ENCODE measurements at places on chromosomes 2 and 18.

DNA sequence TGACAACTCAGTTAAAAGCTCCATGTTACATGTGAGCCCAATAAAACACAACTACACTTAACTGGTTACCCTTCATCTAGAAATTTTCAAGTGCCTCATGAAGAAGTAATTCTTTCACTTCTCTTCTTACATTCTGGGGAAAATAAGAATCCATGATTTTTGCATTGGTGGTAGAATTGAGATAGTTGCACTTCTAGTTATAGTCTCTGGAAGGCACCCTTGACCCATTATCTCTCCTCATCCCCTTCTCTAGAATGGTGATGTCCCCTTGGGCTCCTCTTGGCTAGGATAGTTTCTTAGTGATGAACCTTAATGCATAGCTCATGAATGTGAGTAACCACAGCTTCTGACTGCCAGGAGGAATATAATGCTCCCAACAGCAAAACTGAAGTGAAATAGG, 3.6 kb downstream of the LGALSL start:
- no peak for DNase-seq

- DNase-seq = no peak
These were observed 79.7 kb downstream of the PSMG2 start for GRCh38 chr18:12782521-12782920.

DNA sequence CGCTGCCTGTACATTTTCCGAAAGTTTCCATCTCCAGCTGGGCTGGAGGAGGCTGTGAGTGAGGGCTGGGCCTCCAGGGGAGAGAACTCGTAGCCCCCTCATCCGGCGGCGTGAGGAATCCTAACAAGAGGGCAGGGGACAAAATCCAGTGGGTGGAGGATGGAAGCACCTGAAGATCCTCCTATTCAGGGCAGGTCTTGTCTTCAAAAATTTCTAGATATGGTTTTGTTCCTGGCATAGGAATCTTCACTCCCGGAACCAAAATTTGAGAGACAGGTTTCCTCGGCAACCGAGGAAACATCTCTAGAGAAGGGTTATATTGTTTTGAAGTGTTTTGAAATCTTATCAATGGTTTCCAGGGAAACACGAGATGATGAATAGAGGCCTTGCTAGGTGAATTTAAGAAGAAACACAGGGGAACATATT, 136.7 kb downstream of the SH3BP4 start:
- no peak for DNase-seq

DNA sequence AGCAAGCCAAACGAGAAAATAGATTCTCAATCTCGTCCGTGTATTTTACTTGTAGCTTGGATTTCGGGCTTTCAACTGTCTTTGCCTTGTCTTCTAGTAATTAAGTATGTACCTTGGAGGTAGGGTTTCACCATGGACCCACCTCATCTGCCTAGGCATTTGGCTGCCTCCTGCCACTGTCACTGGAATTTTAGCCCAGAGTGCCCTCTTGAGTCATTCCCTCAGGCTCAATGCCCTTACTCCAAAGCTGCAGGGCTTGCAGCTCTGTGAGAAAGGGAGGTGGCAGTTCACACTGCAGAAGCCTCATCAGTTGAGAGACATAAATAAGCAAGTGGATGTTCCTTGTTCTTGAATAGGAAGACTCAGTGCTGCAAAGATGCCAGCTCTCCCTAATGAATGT, 89.6 kb downstream of the VSNL1 start:
- no peak for DNase-seq

DNA sequence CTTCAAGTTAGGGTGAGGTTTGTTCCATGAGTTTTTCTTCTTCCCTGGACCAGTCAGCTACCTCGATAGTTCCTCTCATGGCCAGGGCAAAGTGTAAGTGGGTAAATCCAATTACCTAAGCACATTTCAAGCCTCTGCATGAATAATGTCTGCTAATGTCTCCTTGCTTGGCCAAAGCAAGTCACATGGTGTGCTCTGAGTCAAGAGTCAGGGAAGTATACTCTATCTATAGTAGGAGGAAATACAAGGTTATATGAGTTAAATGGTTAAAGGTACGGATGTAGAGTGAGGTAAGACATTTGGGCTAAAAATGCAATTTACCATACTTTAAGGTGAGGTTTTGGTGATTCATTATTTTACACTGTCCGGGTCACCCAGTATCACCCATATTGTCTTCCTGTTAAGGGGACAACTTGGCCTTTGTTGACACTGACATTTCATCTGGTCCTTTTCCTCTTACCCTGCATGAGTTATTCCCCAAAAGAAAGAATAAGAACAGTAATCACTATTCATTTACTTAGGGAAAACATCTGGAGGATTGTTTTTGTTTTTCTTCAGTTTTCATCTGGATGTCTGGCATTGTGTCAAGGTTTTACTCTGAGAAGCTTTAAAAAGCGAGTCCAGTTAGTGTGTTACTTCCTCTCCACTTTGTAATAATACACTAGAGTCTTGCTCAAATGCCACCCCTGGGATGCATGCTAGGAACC, 405.5 kb downstream of the RND3 start:
- DNase-seq = no peak

- no peak for DNase-seq
These were observed 263.2 kb downstream of the LTBP1 start for GRCh38 chr2:33209976-33210375.

- no peak for DNase-seq
These were observed 8.6 kb upstream of the TMEM37 start for GRCh38 chr2:119423108-119423444.

GRCh38 chr2:18154259-18154658, 275.8 kb downstream of the KCNS3 start:
- DNase-seq = no peak

GRCh38 chr2:66496670-66497420, 61.9 kb downstream of the MEIS1 start:
- DNase-seq = no peak

DNA sequence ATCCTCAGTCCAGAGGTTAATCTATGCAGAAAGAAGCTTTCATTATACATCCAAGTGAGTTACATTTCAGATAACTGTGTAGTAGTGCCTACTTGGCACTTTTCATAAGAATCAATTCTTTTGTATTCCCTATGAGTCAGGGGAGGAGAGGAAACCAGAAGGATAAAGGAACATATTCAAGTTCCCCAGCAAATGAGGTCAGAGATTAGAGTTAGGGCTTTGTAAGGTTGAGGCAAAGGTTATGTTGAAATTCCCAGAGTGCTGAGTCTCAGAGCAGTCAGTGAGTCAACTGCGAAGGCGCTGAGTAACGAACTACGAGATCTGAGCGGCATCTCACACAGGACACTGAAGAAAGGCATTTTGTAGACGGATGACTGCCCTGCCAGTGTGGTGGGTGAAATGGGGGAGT, 25.1 kb upstream of the ME2 start:
- DNase-seq = no peak

GRCh38 chr18:62576845-62577512, 54.2 kb downstream of the ZCCHC2 start:
- no peak for DNase-seq

GRCh38 chr2:68125821-68126220, 31.9 kb upstream of the PNO1 start:
- DNase-seq = no peak

DNA sequence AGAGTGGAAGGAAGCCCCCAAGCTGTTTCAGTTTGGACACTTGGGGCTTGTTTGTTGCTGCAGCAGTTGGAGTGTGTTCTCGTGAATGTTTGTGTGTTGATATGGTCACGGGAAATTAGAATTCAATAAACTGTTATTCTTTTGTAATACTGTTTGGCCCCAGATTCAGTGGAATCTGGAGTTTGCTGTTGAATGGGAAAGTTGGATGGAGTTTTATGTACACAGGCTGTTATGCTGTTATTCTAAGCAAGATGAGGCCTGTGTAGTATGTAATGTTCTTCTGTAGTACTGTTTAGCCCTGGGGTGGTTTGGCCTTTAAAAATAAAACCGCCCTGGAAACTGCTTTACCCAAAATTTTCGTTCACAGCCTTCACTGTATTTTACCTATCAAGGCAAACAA, 810.4 kb upstream of the HS6ST1 start:
- no peak for DNase-seq

DNA sequence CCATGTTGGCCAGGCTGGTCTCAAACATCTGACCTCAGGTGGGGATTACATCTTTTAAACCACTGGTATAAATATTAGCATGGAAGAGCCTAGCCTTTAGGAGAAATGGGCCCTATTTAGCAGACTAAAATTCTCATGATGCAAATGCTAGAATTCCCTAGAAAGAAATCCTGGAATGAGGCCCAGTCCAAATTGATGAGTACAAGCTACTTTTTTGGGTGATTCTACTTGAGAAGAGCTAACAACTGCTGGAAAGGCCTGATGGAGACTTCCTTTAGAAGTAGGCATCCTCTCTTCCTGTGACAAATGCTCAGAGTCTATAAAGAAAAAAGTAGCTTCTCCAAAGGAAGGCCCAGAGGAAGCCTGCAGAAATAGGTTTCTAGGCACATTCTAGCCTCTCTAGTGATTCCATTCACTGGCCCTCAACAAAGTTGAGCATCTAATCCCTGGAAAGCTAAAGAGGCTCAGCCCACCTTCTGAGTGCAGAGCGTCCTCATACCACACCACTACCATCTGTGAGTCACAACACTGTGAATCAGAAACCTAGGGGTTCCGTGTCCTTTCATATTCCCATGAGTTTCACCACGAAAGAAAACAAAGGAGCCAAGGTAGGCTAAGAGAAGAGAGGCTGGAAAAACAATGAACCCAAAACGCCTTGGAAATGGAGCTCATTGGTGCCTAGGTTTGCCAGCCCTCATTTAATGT, 183.1 kb downstream of the C1D start:
- DNase-seq = no peak

- no peak for DNase-seq
These were observed 7.6 kb upstream of the MEIS1 start for GRCh38 chr2:66427300-66427699.

DNA sequence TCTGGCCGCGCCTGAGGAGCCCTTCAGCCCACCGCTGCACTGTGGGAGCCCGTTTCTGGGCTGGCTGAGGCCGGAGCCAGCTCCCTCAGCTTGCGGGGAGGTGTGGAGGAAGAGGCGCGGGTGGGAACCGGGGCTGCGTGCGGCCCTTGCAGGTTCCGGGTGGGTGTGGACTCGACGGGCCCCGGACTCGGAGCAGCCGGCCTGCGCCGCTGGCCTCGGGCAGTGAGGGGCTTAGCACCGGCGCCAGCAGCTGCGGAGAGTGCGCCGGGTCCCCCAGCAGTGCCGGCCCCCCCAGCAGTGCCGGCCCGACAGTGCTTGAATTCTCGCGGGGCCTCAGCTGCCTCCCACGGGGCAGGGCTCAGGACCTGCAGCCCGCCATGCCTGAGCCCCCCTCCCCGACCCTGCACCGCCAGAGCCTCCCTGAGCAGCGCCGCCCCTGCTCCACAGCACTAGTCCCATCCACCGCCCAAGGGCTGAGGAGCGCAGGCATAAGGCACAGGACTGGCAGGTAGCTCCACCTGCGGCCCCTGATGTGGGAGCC, 534.2 kb downstream of the ZNF804A start:
- no peak for DNase-seq

GRCh38 chr2:157229572-157229971, 27.9 kb upstream of the GALNT5 start:
- DNase-seq = no peak

DNA sequence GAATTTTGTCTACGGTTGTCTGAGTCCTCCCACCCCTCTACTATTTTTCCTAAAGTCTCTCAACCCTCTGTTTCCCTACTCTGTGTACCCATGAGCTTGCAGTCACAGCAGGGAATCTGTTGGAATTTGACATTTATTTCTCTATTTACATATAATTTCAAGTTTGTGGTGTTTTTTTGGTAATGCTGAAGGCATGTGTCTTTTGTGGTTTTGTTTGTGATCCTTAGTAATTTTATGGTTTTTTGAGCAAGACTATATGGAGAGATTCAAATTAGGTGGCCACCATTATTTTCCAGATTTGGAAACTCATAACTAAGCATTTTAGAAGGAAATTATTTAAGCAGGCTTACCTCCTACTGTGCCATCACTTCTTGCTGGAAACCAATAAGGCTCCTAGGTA, 27.2 kb upstream of the FBLN7 start:
- DNase-seq = no peak

GRCh38 chr2:240199133-240199870, 58.8 kb upstream of the OTOS start:
- no peak for DNase-seq

Measured in caudate nucleus (tissue), 63 donors.